ENCODE measurements at places on chromosomes 11 and 22. TPM values are rescaled to one million over a fixed set of nuclear protein-coding genes. Genes with fewer than 3 reads are reported as not detected.
A peak's percentile ranks its signal among the peaks of the same experiment; 100 is the strongest.

The RASSF10 gene
- polyA plus RNA-seq, result 27.6 TPM

GRCh38 chr11:1701091-1701807, 4.3 kb downstream of the KRTAP5-6 start:
- DNase-seq, result no peak

The ZBTB16 gene
- polyA plus RNA-seq, result 1.3 TPM

DNA sequence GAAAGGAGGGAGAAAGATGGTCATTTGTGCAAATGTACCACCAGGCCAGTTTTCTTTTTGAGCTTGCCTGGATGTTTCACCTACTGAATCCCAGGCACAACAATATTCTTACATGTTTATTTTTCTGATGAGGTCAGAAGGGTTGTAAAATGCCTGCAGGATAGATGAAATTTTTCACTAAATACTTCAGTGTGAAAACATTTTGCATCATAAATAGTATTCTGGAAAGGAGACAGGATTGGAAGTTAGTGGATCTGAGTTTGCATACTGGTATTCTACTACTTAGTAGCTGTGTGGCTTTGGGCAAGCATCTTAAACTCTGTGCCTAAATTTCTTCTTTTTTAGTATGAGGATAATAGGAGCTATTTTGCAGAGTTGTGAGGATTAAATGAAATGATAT, 24.8 kb downstream of the RNF169 start:
- DNase-seq, result no peak

DNA sequence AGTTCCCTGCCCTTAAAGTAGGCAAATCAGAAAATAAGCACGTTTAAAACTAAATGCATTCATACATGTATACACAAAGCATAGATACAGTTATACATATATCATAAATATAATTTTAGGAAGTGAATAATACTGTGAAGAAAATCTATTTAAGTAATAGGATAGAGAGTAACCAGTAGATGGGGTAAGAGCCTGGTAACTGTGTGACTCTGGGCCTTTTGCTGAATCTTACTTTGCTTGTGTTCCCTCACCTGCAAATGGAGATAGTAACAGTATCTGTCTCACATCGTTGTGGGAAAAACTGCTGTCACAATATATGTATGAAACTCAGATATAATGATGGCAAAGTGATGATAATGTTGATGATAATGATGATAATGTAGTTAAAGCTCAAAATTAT, 29.9 kb downstream of the MS4A2 start:
- DNase-seq, result no peak

GRCh38 chr11:63945477-63946163, 6.8 kb downstream of the NAA40 start:
- peak; percentile 74 for DNase-seq

- DNase-seq, result no peak
These were observed 17.0 kb downstream of the DTX4 start for GRCh38 chr11:59188954-59189353.
